Fibroblast of lung (primary cell): ENCODE measurements at places on chromosomes 16 and 17. TPM values are rescaled to one million over a fixed set of nuclear protein-coding genes. Genes with fewer than 3 reads are reported as not detected.

DNA sequence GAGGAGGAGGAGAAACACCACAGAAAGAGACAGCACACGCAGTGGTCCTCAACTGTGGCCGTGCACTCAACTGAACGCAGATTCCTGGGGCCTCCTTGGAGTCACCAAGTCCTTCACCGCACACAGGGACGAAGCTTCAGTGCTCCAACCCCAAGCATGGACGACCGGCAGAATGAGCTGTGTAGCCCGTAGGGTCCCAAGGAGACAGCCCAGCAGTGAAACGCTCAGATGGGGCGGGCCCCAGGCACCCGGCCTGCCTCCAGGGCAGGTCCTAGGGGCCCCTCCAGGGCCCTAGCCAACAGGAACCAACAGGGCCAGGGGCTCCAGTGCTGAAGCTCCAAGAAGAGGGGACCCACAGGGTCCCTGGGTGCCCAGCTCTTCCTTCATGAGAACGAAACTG, 13.2 kb downstream of the RAB40B start:
- H3K27ac ChIP-seq = no peak overlapping the region
- no peak for DNase-seq
- no peaks in the 10 kb centered on the region for H3K27me3 ChIP-seq
- no peak overlapping the region for H3K4me3 ChIP-seq
- H3K36me3 ChIP-seq = no peaks in the 10 kb centered on the region

- no peak overlapping the region for H3K4me3 ChIP-seq
- no peaks in the 10 kb centered on the region for H3K4me1 ChIP-seq
- peaks cover 17% of the 10 kb centered on the region for H3K27me3 ChIP-seq
- H3K27ac ChIP-seq = no peak overlapping the region
Observed at GRCh38 chr17:45906927-45907622, 12.7 kb downstream of the MAPT start.

GRCh38 chr17:33560165-33560564, 267.1 kb upstream of the ASIC2 start:
- H3K27me3 ChIP-seq = no peaks in the 10 kb centered on the region
- peak; percentile 36 for DNase-seq
- H3K27ac ChIP-seq = no peak overlapping the region
- H3K36me3 ChIP-seq = no peaks in the 10 kb centered on the region

DNA sequence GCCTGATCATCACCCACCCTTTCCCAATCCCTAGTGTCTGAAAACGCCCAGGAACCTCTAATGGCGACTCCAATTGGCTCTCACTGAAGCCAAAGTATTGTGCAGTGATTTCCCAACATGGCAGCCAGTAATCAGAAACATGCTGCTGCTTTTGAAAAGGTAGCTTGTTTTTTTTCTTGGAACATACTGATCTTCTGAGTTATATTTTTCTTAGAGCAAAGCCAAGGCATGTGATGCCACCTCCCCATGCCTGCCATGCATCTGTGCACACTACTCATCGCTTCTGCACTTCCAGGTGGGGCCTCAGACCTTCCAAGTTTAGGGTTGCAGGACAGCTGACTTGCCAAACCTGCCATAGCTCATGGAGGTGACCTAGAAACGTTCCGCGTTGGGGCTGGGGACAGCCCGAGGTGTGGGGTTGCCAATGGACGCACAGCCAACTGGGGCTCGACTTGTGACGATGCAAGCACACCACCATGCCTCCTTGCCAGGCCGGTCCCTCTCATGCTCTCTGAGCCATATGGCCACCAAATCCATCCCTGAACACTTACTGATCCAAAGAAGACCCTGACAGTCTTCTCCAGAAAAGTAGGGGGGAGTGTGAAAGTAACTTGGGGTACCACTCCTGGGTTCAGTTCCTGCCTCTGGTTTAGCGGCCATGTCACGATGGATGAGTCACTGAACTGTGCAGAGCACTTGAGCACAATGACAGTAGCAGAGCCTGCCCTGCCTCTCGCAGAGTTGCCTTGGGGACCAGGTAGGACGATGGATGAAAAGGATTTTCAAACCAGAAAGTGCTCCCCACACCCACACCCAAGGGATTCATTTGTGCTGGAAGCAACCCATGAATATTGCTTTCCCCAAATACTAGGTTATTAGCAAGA, 155.7 kb downstream of the CCDC182 start:
- H3K4me3 ChIP-seq = no peak overlapping the region
- no peaks in the 10 kb centered on the region for H3K4me1 ChIP-seq
- peaks cover 2% of the 10 kb centered on the region for H3K27me3 ChIP-seq
- no peaks in the 10 kb centered on the region for H3K36me3 ChIP-seq
- no peak overlapping the region for H3K27ac ChIP-seq

DNA sequence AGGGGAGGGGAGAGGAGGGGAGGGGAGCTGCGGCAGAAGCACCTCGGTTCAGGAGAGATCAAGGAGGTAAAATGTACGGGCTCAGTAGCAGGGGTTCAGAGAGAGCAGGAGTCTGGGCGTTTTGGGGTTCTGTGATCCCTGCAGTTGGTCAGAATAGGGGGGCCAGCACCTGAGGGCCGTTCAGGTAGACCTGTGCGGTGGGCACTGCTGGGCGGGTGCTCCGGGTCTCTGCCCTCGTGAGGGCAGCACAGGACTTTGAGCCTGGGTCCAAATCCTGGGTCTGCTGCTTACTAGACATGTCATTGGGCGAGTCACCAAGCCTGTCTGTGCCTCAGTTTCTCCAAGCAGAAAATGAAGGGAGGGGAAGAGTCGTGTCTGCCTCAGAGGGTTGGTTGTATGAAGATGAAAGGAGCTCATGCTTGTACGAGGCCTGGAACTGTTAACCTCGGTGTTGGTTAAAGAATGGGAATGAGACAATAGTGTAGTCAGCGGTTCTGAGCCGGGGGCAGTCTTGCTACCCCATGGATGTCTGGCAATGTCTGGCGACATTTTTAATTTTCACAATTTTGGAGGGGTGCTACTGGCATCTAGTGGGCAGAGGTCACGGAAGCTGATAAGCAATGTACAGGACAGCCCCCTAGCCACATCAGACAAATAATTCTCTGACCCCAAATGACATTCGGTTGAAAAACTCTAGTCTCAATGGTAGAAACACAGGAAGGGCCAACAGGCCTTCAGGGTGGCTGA, 35.4 kb downstream of the OR1D5 start:
- no peaks in the 10 kb centered on the region for H3K4me1 ChIP-seq
- no peak overlapping the region for H3K4me3 ChIP-seq
- no peak for DNase-seq
- H3K36me3 ChIP-seq = no peaks in the 10 kb centered on the region
- no peak overlapping the region for H3K27ac ChIP-seq

DNA sequence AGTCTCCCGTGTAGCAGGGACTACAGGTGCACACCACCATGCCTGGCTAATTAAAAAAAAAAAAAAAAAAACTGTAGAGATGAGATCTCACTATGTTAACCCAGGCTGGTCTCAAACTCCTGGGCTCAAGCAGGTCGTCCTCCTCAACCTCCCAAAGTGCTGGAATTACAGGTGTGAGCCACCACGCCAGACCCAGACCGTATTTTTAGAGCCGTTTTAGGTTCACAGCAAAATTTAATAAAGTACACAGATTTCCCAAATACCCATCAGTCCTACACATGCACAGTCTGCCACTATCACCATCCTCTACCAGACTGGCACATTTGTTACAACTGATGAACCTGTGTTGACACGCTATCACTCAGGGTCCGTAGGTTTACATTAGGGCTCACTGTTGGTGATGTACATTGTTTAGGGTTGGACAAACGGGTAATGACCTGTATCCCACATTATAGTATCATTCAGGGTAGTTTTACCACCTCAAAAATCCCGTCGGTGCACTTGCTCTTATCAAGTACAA, 10.4 kb downstream of the HS3ST3B1 start:
- H3K36me3 ChIP-seq = no peaks in the 10 kb centered on the region
- H3K4me3 ChIP-seq = no peak overlapping the region

- H3K27me3 ChIP-seq = no peaks in the 10 kb centered on the region
- peak overlapping the region; percentile 83 for H3K27ac ChIP-seq
- DNase-seq = peak; percentile 43
Observed at GRCh38 chr17:64128787-64129514, 993 bp downstream of the ERN1 start.

DNA sequence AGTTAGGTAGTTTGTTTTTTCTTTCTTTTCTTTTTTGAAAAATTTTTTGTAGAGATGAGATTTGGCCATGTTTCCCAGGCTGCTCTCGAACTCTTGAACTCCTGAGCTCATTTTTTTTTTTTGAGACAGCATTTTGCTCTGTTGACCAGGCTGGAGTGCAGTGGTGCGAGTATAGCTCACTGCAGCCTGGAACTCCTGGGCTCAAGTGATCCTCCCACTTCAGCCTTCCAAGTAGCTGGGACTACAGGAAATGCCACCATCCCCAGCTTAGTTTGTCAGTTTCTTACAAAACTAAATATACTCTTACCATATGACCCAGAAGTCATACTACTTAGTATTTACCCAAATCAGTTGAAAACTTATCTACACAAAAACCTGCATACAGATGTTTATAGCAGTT, 14.4 kb upstream of the FBXO47 start:
- H3K4me1 ChIP-seq = peaks cover 11% of the 10 kb centered on the region
- H3K27ac ChIP-seq = no peak overlapping the region
- H3K4me3 ChIP-seq = no peak overlapping the region
- H3K36me3 ChIP-seq = no peaks in the 10 kb centered on the region
- no peaks in the 10 kb centered on the region for H3K27me3 ChIP-seq
- DNase-seq = no peak

- no peak overlapping the region for H3K4me3 ChIP-seq
- no peak for DNase-seq
- no peak overlapping the region for H3K27ac ChIP-seq
Observed at GRCh38 chr16:8182761-8183160, 407.6 kb downstream of the TMEM114 start.

DNA sequence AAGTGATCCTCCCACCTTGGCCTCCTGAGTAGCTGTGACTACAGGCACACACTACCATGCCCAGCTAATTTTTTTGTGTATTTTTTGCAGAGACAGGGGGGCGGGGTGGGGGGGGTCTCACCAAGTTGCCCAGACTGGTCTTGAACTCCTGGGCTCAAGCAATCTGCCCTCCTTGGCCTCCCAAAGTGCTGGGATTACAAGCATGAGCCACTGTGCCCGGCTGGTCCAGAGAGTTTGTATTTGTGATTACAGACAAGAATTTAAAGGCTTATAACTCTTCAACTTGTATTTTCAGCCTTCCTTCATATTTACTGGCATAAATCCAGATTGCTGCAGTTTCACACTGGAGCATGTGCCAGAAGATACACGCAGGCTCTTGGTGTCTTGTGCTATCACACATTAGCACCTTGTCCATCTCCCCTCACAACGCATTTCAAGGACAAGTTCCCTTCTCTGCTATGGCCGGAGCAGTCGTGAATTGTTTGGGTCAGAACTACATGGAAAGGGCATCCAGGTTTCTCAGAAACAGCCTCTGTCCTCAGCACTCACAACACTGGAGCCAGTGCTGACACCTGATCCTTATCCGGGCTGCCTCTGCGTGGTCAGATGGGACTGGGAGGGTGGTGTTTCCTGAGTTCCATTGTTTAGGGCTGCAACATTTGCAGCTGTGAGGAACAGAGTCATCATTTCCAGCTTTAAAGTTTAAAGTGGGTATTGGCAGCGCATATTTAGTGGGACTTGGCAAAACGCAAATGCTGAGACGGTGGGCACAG, 28.1 kb downstream of the WSCD1 start:
- no peaks in the 10 kb centered on the region for H3K27me3 ChIP-seq
- H3K4me3 ChIP-seq = no peak overlapping the region
- no peaks in the 10 kb centered on the region for H3K4me1 ChIP-seq

GRCh38 chr17:44976206-44976605, 8.1 kb upstream of the C1QL1 start:
- H3K4me3 ChIP-seq = no peak overlapping the region
- peaks cover 10% of the 10 kb centered on the region for H3K27me3 ChIP-seq
- H3K4me1 ChIP-seq = peaks cover 16% of the 10 kb centered on the region
- no peak overlapping the region for H3K27ac ChIP-seq
- H3K36me3 ChIP-seq = no peaks in the 10 kb centered on the region

MYH8 gene
- 0.01 TPM in 1 of 2 replicates, not detected in the other for polyA plus RNA-seq

AXIN2 gene
- 1.8 and 2.0 TPM in 2 replicates for polyA plus RNA-seq

HID1 gene
- polyA plus RNA-seq = 0.23 and 0.27 TPM in 2 replicates

CLCN7 gene
- 25.0 and 25.8 TPM in 2 replicates for polyA plus RNA-seq

HOXB7 gene
- 11.8 and 12.7 TPM in 2 replicates for polyA plus RNA-seq

TSPOAP1 gene
- 0.23 and 0.24 TPM in 2 replicates for polyA plus RNA-seq

CDRT15L2 gene
- not detected in 2 replicates for polyA plus RNA-seq
